Cortex of kidney (tissue), 1 donor: ENCODE measurements at places on chromosomes 5 and 9.

DNA sequence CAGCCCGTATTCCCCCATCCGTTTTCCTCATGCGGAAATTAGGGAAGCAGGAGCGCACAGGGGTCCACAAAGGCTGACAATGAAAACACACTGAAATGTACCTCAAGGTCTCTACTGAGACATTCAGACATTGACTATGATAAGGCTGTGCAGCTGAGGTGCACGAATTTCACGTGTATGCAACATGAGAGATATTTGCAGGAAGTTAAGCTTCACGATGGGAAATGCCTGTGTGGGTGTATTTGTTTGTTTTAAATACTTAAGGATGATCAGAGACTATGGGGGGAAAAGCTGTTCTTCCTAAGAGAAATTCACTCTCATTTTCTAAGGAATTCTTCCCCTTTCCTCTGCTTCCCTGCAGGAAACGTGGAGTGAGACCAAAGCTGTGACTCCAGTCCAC is 2.6 kb upstream of the SPATA31E1 start:
- no peak for DNase-seq

DNA sequence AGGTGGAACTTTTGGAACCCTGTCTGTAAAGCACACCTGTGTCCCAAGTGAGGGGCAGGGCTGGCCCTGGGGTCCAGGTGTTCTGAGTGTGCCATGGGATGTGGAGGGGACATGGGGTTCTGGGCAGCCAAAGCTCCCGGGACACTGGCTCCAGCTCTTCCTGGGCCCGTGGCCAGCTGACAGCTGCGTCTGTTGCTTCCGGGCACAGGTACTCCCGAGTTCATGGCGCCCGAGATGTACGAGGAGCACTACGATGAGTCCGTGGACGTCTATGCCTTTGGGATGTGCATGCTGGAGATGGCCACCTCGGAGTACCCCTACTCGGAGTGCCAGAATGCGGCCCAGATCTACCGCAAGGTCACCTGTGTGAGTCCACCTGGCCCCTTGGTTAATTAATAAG is 50.7 kb downstream of the WNK2 start:
- no peak for DNase-seq

DNA sequence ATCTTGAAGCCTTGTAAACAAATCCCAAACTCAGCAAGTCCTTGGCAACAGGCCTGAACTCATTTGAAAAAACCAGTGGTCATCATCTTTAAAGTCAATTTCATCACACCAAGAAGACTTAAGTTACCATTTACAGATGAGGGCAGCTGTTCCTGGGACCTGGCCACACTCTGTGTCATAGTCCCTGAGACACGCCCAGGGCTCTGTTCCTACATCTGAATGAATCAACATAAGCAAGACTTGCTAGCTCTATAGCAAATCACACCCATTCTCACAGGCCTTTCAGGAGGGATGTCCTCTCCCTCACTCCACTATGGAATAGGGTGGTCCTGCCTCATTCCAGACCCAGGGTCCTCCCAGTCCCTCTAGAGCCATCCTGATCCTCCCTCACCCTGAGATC is 142.8 kb downstream of the NSG2 start:
- no peak for DNase-seq

DNA sequence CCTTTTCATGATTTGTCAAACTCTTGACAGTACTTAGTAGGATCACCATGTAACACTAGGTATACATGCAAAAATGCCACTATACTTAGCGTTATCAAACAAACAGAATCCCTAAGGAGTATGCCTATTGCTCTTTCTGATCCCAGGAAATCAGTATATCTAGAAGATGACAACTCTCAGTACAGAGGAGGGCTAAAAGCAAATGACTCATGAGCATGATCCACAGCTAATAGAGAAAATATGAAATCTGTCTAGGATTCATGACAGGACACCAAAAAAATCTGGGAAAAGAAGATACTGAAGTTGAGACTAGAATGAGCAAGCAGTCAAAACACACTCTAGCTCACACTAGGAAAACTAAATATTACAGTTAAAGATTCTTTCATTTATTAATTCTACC is 89.2 kb downstream of the RAPGEF6 start:
- DNase-seq: no peak

DNA sequence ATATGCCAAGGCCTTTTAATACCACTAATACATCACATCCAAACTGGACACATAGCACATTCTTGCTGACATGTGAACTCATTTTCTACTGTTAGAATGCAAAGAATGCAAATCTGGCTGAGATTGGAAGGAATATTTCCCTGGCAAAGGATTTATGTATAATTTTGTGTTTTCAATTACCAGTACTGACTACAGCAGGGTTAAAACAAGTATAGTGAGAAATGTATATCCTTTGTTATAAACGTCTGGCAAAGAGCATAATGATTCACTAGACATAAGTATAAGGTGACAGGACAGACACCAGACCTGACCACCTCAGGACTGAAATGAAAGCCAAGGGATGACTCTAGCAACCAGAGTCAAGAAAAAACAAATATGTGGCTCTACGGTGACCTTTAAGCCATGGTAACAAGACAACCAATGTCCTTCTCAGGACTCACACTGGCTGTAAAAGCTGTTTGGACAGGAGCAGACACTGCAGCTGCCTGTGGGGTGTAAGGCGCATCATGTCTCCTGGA is 95.0 kb downstream of the MRPS27 start:
- no peak for DNase-seq

GRCh38 chr5:172494630-172495505 is 40.5 kb upstream of the SH3PXD2B start:
- no peak for DNase-seq

DNA sequence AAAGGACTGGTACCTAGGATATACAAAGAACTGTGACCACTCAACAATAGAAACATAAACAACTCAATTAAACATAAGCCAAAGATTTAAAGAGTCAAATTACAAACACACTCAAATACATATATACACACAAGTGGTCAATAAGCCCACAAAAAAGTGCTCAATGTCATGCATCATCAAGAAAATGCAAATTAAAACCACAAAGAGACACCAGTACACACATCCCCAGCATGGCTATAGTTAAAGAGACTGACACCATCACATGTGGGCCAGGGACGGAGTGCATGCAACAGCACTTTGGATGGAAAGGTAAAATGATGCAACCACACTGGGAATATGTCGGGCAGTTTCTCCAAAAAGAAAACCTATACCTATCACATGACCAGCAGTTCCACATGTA is 89.7 kb downstream of the CAAP1 start:
- DNase-seq: no peak

DNA sequence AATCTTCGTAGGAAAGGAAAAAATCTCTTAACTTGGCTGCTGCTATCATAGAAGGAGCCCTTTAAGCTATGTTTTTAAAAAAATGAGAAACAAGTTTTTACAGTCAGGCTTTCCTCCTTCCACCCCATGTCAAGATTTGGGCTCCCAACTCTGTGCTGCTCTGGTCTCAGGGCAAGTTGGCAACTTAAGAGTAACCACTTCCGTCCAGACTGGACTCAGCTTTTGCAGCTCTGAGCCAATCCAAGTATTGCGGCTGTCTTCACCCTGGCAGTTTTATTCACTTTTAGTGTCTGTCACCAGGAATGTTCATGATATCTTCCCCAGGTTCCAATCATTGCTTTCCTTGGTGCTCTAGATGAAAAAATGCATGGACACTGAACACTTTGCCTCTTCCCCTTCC is 115.9 kb upstream of the GAS1 start:
- no peak for DNase-seq

DNA sequence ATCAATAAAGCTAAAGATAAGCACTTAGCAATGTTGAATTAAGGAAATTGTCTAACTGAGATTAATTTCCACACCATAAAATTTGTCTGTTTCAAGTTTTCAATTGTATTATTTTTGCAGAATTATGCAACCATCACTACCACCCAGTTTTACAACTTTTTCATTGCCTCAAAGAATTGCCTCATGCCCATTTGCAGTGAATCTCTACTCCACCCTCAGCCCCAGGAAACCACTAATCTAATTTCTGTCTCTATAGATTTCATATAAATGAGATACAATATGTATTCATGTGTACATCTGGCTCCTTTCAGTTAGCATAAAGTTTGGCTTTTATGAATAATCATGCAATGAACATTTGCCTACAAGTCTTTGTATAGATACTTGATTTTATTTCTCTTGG is 72.9 kb downstream of the PTCD2 start:
- no peak for DNase-seq

DNA sequence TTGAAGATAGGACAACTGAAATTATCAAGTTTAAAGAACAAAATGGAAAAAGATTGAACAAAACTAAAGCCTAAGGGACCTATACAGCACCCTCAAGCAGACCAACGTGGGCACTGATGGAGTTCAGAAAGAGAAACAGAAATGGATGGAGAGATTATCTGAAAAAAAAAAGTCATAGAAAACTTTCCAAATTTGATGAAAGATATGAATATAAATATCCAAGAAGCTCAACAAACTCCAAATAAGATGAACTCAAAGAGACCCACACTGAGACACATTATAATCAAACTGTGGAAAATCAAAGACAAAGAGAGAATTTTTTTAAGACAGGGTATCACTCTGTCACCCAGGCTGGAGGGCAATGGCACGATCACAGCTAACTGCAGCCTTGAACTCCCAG is 128.6 kb upstream of the PUM3 start:
- DNase-seq: no peak

GRCh38 chr9:135561391-135562234 is at the start of gene PAEP:
Gene PAEP, plus strand, starts transcription at chr9:135561756.
- DNase-seq: no peak

DNA sequence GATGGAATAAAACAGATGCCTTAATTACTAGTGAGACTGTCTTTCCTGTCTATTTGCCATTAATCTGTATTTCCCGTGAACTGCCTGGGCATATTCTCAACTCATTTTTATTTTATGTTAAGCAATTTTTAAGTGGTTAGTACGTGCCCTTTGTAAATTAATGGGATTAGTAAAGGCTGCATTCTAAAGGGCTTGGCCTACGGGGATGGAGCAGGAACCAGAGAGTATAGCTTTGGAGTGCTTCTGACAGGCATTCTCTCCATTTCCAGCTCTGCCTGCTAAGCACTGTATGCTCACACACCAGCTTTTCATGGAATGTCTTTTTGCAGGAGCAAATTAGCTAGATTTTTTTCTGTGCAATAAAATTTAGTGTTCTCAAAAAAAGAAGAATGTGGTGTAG is 241.2 kb downstream of the MCTP1 start:
- DNase-seq: no peak
